ENCODE measurements at places on chromosomes 16 and 17.
A peak's percentile ranks its signal among the peaks of the same experiment; 100 is the strongest.

GRCh38 chr16:47925811-47926460 is 229.9 kb downstream of the ABCC12 start:
- DNase-seq: no peak

- DNase-seq: peak; percentile 93
Measured at GRCh38 chr17:36629252-36629847, 28.0 kb downstream of the MRM1 start.

- DNase-seq: no peak
Measured at GRCh38 chr17:35817196-35817595, 7.9 kb downstream of the TAF15 start.

DNA sequence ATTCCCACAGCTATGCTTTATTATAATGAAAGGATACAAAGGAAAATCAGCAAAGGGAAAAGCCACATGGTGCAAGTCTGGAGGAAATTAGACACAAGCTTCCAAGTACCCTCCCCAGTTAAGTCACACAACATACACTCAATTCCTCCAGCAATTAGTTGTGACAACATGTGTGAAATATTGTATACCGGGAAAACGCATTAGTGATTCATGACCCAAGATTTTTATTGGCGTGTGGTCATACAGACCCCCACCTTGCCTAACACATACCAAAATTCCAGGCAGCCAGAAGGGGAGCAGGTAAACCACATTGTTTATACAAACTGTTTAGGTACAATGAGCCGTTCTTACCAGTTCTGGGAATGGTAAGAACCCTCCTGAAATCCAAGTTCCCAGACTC is 160.6 kb downstream of the CYB561 start:
- DNase-seq: no peak

Data from endothelial cell (in vitro differentiated cells).